ENCODE measurements at places on chromosomes 13 and 19. TPM values are rescaled to one million over a fixed set of nuclear protein-coding genes. Genes with fewer than 3 reads are reported as not detected.

GRCh38 chr19:15945301-15945700 lies 3.5 kb upstream of the OR10H4 start:
- no peak for DNase-seq

GRCh38 chr13:84567848-84568247 lies 685.6 kb upstream of the SLITRK1 start:
- no peak for DNase-seq

GRCh38 chr13:95300625-95301182 lies 547 bp downstream of the ABCC4 start:
- DNase-seq, result no peak

DNA sequence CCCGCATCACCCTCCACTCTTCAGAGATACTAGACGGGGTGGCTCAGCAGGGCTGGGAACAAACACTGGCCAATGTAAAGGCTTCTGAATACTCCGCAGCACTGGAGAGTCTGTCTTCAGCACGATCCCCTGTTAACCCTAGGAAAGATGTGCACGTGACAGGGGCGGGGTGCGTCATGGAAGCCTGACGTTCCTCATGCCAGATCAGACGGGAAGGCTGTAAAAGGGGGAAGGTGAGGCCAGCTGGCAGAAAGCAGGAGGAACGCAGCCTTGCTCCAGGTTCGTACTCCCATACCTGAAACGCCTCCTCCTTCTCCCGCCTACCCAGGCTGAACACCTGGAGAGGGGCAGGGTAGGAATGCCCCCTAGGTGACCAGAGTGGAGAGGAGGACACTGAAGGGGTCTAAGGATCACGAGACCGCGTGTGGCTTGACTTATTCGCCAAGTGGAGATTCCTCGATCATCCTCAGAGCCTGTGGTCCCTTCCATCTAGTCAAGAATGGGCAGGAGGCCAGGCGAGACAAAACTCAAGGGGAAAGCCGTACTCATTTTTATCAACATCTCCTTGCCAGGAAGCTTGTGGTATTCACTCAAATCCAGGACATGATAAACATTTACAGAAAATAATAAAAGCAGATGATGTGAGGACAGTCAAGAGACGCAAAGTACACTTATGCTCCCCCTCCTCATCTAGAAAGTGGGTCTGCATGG lies 18.2 kb upstream of the FFAR2 start:
- no peak for DNase-seq

DNA sequence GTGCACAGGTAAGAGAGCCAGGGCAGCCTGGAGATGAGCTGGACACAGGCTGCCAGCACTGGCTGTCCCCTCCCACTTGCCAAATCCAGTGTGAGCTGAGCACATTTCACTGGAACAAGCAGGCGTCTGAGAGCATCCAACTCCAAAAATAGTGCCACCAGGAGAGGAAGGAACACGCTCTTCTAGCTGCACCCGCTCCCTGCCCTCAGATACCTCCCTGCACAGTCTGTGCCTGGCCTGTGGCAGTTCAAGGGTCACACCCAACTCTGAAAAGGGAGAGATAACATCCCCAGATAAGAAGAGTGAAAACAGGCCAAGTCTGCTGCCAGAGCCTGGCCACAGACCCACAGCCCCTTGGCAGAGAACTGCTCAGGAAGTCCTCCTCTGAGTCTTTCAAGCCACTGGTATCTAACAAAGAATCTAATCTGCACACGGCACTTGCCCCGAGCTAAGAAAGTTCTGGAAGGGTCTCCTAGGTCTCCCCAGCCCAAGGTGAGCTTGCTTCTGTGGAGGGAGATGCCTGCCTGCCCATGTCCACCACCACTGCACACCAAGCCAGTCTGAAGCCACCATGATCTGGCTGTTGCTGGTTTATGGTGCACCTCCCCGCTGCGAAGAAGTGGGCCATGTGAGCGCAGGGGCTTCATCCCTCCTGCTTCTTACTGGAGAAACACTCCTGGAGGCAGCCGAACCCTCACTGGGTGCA lies 14.7 kb downstream of the ELL start:
- DNase-seq, result no peak

DNA sequence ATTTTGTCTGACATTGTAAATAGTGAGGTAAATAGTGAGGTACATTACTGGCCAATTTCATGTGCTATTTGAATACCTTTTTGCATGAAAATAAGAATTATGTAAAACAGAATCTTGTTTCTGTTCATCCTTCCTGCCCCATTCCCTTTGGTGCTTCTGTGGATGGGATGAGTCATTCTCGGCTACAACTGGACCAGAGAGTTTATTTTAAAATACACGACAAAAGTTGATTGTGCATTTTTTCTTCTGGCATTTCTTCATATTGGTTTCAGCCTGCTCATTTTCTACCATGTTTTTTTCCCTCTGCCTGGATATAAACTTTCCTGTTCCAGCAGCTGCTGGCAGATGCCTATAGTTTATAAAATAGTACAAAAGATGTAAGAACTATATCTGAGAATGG lies 107.5 kb downstream of the CYSLTR2 start:
- DNase-seq, result no peak

GRCh38 chr19:45667620-45668341 lies at the start of gene GIPR:
TSS of gene GIPR (plus strand) at chr19:45668221. CDS start at chr19:45669521, 1,300 bp downstream.
- no peak for DNase-seq

- peak; percentile 65 for DNase-seq
Observed at GRCh38 chr19:41584260-41584810, 8.4 kb downstream of the CEACAM21 start.

DNA sequence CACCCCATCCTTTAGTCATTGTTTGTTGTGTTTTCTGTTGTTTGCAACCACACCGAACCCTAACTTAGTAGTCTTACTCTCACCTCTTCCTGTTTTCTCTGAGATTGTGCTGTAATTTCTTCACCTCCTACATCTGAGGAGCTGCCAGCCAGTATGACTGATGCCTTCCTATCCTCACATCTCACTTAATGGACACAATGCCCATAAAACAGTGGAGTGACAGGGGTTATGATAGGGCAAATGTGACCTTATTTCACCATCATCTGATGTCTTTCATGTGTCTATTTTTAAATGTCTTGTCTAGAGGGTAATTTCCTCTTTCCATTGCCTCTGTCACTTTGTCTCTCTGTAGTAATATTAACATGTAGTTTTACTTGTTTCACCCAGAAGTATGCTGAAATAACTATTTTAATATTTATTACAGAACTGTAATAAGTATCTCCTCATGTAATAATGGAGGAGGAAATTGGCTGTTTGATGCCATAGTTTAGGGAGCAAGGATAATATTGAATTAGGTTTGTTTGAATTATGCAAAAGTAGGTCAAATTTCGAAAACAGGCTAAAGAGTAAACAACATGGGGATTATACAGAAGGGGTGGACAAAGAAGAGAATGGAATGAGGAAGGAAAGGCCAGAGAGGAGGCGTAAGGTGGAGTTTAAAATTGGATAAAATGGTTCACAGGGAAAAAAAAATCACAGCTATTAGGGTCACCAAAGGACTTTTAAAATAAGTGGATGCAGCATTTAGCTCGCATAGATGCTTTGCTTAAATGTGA lies 103.5 kb upstream of the SPRY2 start:
- DNase-seq, result no peak

The CD209 gene
- not detected for total RNA-seq

The NTF4 gene
- not detected for total RNA-seq

The PALM gene
- total RNA-seq, result 236 TPM

The ZNF99 gene
- not detected for total RNA-seq
